ENCODE measurements at places on chromosomes 7 and 10.

GRCh38 chr10:17548770-17549169 lies 68.4 kb downstream of the HACD1 start:
- no peak for DNase-seq

GRCh38 chr10:102641402-102641801 lies 2.9 kb upstream of the TRIM8 start:
- no peak for DNase-seq

GRCh38 chr7:167976-168791 lies 24.2 kb upstream of the FAM20C start:
- DNase-seq: no peak

DNA sequence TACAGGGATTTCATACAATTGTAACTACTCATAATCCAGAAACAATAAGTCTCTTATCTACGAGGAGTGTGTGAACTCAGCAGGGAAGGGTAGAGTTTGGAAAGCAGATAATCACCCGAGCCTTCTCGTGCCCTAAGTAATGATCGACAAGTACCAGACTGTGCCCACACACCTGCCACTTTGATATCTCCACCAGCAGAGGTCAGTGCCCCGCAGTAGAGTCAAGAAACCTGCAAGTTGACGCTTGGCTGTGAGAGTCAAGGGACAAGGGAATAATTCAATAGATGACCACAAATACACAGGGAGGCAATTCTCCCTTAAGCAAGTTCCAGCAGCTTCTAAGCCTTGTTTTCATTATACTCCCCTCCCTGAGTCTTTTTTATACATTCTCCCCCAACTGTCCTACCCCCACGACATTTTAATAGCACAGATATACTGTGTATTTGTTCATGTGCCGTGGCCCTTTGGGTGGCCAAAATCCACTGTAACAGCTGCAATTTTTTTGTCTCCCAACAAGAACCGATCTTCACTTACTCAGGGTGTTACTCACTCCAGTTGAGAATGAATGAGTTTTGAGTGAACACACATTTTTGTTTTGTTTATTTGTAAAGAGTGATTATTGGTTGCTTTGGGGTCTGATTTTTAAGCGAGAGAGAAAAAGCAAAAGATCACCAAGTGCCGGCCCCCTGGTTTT lies 106.9 kb upstream of the RHEB start:
- DNase-seq: peak; percentile 46

DNA sequence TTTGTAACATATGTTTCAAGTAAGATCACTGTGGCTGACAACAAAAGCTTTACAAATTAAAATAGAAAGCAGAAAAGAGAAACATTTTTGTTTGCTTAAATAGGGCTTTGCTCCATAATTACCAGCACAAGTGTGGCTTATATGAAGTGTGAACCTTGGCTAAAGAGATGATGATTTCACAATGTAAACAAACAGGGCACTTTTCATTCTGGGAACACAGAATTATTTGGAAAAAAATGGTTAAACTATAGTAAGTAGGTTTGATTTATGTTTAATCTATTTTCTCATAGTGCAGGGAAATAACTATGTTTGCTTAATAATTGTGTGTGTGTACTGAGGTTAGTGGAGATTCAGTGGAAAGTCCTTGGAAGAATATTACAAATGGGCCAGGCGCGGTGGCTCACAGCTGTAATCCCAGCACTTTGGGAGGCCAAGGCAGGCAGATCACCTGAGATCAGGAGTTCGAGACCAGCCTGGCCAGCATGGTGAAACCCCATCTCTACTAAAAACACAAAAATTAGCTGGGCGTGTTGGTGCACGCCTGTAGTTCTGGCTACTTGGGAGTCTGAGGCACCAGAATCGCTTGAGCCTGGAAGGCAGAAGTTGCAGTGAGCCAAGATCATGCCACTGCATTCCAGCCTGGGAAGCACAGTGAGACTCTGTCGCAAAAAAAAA lies 19.1 kb upstream of the OTUD1 start:
- DNase-seq: no peak

GRCh38 chr7:50142425-50143017 lies 49.5 kb upstream of the ZPBP start:
- DNase-seq: no peak

DNA sequence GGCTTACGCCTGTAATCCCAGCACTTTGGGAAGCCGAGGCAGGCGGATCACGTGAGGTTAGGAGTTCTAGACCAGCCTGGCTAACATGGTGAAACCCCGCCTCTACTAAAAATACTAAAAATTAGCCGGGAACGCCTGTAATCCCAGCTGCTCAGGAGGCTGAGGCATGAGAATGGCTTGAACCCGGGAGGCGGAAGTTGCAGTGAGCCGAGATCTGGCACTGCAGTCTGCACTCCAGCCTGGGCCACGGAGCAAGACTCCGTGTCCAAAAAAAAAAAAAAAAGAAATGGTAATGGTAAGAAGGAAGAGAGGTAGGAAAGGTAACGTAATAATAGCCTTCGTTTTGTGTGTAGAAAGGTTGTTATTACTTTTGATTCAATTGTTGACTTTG lies 1.2 kb downstream of the HSPA14 start:
- DNase-seq: no peak

GRCh38 chr10:103049237-103049636 lies 131.1 kb downstream of the CNNM2 start:
- no peak for DNase-seq

DNA sequence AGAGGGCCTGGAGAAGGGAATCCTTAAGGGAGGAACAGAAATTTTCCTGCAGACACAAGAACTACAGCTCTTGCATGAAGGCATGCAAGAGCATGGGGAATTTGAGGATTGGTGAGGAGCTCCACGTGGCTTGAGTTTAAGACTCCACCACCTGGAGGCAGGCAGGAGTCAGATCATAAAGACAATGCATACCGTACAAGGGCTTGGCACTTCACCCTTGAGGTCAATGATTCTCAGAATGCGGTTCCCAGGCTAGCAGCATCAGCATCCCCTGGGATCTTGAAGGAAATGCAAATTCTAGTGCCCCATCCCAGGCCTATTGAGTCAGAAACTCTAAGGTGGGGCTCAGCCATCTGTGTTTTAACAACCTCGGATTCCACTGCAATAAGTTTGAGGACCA lies 143.8 kb downstream of the C7orf25 start:
- no peak for DNase-seq

DNA sequence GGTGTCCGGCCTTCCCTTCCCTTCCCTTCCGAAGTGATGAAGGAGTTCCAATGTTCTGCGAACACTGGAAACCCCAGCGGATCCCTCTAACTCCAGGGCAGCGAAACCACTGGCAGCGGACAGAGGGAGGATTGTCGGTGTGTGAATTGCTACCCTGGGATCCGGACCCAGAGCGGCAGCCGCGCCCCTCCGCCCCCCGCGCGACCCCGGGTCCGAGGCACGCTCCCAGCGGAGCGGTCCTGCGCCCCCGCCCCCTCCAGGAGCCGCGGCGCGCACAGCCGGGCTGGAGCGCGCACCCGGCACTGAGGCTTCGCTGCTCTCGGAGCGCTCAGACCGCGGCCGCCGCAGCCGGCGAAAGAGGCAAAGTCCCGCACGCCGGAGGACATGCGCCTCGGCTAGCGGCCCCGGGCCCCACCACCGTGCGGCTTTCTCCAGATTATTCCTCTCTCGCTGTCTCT lies at the start of gene PTPRZ1:
PTPRZ1 (plus strand) TSS at position 331 of the 458 bp plus-strand sequence. CDS start 339 bp downstream, outside the sequence.
- no peak for DNase-seq

GRCh38 chr7:20576166-20576660 lies 39.3 kb upstream of the ABCB5 start:
- no peak for DNase-seq

GRCh38 chr7:76233538-76234281 lies 32.0 kb downstream of the SRRM3 start:
- DNase-seq: no peak

DNA sequence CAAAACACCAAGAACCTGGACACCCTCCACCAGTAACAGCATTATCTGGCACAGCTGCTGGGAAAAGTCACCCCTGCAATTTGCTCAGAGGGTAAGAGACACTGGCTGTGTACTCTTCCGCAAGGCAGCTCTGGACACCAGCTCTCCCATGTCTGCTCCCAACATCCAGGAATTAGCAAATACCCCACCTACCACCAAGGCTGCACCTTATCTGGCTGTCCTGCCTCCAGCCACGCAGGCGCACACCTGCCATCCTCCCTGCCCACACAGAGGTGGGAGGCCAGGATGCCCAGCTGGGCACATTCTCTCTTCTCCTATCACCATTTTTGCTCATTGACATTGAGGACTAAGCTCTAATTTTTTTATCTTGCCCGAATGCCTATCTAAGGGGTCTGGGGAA lies 20.3 kb upstream of the BNIP3 start:
- no peak for DNase-seq

GRCh38 chr7:37505750-37506353 lies 57.2 kb upstream of the ELMO1 start:
- DNase-seq: no peak

GRCh38 chr10:79293841-79294581 lies 53.3 kb upstream of the PPIF start:
- DNase-seq: peak; percentile 92

- no peak for DNase-seq
Observed at GRCh38 chr7:33495207-33495606, 365.8 kb downstream of the BBS9 start.

DNA sequence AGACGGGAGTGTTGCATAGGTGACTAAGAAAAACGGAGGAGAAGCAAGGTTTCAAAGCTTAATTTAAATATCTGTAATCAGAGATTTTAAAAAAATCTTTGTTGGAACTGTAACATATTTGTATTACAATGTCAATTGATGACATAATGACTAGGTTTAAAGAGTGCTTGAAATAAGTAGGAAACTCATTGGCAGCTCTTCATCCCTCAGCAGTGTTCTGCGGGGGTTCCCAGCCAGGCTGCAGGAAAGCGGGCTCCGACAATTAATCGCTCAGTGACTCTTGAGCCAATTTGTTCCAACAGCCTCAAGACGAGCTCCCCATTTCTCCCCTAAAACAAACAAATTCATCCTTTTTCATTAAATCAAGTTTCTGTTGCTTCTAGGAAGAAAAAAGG lies 22.6 kb downstream of the CPXM2 start:
- DNase-seq: no peak

DNA sequence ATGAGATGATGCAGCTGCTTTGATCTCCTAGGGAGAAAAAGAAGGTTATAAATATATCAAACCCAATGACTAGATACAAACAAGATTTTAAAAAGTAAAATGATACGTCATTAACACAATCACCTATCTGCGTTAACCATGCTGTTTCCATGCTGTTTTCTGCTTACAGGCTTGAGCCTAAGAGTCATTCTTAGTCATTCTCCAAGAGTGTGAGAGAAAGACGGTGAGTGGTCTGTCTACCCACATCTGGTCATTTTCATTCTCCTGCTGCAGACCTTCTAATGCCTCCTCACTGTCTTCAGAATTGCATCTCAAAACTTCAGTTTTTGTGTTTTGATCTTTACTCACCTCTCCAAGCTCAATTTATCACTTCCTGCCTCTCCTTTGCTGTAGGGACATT lies 98.0 kb upstream of the ELMO1 start:
- DNase-seq: no peak

DNA sequence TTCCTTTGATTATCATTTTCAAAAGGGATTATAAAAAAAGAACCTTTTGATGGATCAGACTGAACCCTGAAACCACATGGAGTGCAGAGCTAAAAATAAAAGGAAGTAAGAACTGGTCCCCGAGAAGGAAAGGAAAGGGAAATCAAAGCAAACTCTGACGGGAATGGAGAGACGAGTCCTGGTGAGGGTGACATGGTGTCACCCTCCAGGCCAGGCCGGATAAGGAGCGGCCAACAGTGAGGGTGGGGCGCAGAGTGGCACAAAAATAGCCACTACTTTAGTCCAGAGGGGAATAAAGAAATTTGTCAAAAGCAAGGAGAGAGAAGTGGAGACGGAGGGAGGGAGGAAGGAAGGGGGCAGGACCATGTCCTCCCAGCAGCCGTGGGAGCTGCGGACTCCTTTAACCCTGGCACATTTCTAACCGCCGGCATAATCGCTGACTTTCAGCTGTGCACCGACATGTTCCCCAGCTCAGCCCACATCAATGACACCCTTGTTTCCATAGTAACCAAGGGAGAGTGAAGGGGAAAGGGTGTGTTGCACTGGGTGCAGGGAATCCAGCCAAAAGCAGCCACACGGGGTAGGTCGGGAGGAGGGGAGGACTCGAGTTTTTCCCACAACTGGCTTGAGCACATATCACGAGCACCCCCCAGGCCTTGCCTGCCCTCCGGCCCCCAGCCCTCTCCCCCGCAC lies 29.7 kb downstream of the TRIM8 start:
- DNase-seq: peak; percentile 23

GRCh38 chr10:95394161-95394880 lies 103.5 kb upstream of the PDLIM1 start:
- no peak for DNase-seq

DNA sequence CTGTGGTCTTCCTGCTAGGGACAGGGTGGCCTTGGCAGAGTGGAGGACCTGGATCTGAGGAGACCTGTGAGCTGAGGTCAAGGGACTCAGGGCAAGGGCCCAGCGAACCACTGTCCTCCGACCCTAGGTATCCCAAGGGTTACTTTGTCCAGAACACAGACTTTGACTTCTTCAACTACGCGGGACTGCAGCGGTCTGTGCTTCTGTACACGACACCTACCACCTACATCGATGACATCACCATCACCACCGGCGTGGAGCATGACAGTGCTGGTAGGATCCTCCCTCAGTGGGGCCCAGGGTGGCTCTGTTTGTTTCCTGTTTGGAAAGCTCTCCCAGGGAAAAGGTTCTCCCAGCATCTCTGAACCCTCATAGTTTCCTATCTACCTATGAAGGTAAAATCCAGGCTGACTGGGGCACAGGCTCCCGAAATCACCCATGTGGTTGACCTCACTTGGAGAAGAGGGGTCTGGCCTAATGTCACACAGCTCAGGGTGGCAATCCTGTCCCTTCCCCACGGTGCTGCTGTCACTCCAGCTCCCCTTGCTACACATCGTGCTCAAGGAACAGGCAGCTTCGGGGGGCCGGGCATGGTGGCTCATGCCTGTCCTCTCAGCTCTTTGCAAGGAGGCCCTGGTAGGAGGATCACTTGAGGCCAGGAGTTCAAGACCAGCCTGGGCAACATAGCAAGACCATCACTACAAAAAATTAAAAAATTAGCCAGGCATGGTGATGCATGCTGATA lies 57.6 kb downstream of the ZNF727 start:
- no peak for DNase-seq

DNA sequence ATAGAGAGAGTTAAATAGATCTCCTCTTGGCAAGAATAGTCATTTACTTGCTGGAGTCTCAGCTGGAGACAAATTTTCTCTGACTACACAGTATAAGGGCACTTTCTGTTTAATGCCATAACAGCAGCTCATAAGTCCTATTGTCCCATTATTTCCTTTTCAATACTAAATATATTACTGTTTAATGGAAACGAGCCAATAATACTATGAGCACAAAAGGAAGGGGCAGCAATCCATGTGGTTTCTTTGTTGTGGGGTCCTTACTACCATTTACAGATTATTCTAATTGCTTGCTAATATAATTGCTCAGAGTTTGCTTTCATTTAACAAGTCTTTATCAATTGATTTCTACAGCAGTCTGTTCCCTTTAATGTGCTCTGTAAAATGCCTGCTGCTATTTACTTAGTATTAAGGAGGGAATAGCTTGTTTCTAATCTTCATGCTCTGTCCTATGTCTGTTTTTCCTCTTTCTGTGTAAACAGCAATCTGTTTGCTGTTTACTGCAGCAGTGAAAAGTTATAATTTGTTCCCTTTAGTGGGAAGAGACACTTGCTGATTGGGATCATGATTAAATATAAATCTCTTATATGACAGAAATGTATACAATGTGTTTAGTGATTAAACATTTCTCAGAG lies 296.2 kb upstream of the SMIM30 start:
- no peak for DNase-seq

Measured in HL-60 (cell line).